ENCODE measurements at places on chromosomes 5 and 9. TPM values are rescaled to one million over a fixed set of nuclear protein-coding genes. Genes with fewer than 3 reads are reported as not detected.

DNA sequence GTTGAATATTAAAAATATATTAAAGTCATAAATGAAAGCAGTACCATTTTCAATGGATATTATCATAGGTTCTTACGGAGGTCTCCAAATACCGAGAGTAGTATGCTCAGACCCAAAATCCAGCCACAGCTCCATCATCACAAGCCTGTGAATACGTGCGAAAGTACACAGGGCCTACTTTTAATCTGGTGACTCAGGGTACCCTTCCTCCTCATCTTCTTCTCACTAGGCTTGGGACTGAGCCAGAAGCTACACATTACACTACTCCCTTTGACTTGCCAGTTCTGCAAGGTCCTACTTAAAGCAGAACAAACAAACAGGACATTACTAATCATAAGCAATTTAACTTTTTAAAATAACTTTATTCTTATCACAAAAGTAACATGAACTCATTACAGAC, 7.6 kb upstream of the RIC1 start:
- DNase-seq = no peak

GRCh38 chr5:124408738-124409453, 337.5 kb downstream of the ZNF608 start:
- no peak for DNase-seq

- DNase-seq = no peak
Measured at GRCh38 chr5:144260121-144260520, 89.4 kb downstream of the KCTD16 start.

- DNase-seq = no peak
Measured at GRCh38 chr5:33662722-33663427, 222.1 kb downstream of the TARS1 start.

TJP2 gene
- total RNA-seq = 130 TPM

C9 gene
- not detected for total RNA-seq

TAS2R1 gene
- total RNA-seq = not detected

- no peak for DNase-seq
Measured at GRCh38 chr9:93620041-93620506, 43.7 kb downstream of the PHF2 start.

DNA sequence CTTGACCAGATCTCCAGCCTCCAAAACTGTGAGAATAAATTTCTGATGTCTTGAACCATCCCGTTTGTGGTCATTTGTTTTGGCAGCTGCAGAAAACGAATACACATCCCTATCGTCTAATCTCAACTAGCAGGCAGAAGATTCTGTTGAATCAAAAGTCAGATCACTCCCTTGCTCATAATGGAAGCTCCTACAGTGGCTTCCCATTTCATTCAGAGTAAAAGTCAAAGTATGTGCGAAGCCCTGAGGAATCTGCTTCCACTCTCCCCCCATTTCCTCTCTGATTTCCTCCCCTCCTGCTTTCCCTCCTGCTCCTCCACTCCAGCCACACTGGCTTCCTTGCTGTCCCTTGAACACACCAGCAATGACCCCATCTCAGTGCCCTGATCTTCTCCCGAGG, 34.8 kb upstream of the SPOCK1 start:
- no peak for DNase-seq

GRCh38 chr5:154368041-154368800, 77.6 kb upstream of the SAP30L start:
- no peak for DNase-seq

CD14 gene
- total RNA-seq = 26.2 TPM

SH3PXD2B gene
- 5.2 TPM for total RNA-seq

DNA sequence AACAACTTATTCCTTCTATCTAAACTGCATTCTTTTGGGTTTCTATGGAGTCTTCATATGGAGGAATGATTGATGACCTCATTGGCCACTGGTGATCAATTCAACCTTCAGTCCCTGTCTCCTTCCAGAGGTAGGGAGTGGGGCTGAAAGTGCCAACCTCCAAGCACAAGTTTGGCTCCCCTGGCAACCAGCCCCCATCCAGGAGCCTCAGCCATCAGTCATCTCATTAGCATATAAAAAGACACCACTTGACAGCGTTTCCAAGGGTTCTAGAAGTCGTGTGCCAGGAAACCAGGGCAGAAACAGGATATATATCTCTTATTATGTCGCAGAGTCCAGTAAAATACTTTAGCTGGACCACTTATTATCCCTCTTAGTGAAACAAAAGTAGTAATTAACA, 9.8 kb downstream of the SLC31A2 start:
- DNase-seq = no peak

DNA sequence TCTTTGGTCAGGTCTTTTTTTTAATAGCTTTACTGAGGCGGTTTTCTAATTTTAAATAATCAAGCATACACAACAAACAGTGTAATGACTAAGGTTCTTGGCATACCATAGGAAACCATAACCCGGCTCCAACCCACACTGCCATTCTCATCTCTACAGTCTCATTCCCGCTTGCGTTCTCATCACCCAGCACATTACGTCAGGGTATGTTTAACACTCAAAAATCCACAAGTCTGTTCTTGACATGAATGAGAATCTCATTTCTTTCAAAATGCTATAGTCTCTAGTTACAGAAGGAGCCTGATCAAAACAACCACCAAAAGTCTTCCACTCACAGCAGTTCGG, 505 bp downstream of the C5orf34 start:
- no peak for DNase-seq

C5orf46 gene
- 12.0 TPM for total RNA-seq

DNA sequence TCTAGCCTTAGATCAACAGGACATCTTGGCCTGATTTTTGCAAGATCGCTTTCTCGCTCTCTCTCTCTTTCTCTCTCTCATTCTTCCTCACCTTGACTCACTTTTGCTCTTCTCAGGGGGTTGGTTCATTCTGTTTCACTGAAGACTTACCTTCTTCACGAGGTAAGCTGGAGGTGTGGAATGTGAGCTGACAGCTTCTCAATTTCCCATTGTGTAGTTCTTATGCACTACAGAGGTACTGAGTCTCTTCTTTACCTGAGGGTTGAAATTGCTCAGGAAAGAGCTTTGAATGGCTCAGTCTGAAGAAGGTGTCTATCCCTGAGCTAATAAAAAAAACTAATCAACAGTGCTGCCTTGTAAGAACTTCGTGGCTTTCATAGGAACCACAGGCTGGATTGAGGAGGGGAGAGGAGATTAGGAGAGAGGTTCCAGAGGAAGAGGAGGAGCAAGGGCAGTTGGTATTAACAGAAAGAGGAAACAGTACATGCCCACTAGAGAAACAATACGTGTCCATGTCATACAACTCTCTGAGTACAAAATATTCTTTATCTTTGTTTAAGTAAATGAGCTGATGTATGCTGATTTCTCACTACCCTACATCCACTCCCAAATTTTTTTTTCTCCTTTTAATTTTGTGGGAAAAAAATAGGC, 192.2 kb downstream of the TMEM167A start:
- no peak for DNase-seq

FOXD4L4 gene
- total RNA-seq = not detected

KCNMB1 gene
- total RNA-seq = 1.3 TPM

DNA sequence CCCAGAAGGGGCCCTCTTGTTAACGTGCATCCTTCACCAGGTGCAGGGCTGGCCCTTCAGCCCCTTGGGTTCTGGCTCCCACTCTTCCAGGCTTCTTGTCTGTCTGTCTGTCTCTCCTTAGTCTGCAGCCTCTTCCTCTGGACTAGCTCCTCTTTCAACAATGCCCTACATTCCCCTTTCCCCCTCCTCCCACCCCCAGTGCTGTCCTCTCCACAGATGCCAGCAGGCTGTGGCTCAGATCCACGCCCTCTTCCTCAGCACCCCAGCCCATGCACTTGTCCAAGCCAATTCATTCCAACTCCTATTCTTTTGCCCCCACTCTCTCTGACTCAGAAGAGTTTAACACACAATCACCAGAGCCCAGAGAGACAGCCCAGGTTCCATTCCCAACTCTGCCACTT, 45.2 kb upstream of the ALDH1B1 start:
- DNase-seq = no peak

GRCh38 chr5:151180291-151180690, 22.7 kb upstream of the ANXA6 start:
- no peak for DNase-seq

HK3 gene
- total RNA-seq = 3.5 TPM

- no peak for DNase-seq
Measured at GRCh38 chr9:111559000-111559610, 34.1 kb downstream of the ZNF483 start.

GRCh38 chr5:51383131-51384121, at the start of gene ISL1:
Gene ISL1 (plus strand): TSS chr5:51383448. CDS start chr5:51383672, 224 bp downstream.
- no peak for DNase-seq

- no peak for DNase-seq
Measured at GRCh38 chr9:74479711-74480110, 17.4 kb upstream of the RORB start.

DNA sequence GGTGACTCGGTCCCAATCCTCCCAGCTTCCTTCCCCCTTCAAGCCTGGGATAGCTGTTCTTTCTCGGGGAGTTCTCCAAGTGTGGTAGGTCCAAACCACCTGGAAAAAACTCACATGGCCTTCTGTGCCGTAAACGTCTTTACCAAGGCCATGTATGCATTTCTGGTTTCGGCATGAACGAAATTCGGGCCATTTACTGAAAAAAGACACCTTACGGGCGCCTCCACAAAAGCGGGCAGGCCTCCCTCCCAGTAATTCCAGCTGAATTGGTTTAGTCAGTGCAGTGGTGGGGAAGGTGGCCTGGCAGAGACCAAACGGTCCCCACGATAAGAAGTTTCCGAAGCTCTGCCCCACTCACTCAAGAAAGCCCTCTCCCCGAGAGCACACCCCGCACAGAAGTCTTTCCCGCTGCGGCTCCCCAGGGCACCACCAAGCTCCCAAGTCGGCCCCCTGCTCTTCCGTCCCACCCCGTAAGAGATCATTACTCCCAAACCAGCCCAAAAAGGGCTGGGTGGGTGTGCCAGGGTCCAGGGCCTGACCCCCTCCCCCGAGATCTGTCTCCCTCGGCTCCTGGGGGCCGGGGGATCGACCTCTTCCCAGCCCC, 86.3 kb upstream of the MELK start:
- DNase-seq = no peak

KCNN2 gene
- 7.2 TPM for total RNA-seq

DNA sequence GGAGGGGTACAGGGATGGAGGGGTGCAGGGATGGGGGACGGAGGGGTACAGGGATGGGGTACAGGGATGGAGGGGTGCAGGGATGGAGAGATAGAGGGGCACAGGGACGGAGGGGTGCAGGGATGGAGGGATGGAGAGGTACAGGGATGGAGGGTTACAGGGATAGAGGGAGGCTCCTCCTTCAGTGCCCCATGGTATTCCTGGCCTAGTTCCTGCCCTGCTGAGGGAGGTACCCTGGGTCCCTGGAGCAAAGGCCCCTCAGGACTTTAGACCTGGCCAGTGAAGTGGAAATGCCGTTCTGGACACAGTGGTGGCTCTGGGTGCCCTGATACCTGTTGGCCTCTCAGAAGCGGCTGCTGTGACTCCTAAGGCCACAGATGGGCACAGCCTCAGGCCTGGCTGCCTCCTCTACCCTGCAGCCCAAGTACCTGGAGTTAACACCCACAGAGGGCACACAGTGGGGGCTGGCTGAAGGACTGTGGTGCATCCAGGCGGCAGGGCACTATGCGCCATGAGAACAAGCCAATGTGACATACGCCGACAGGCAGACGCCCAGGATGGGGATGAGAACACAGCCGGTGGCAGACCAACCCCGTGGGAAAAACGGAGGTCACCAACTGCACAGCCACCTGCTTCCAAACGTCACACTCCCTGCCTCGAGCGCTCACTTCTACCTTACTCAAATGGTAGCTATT, 8.4 kb downstream of the PTGES2 start:
- no peak for DNase-seq

DNA sequence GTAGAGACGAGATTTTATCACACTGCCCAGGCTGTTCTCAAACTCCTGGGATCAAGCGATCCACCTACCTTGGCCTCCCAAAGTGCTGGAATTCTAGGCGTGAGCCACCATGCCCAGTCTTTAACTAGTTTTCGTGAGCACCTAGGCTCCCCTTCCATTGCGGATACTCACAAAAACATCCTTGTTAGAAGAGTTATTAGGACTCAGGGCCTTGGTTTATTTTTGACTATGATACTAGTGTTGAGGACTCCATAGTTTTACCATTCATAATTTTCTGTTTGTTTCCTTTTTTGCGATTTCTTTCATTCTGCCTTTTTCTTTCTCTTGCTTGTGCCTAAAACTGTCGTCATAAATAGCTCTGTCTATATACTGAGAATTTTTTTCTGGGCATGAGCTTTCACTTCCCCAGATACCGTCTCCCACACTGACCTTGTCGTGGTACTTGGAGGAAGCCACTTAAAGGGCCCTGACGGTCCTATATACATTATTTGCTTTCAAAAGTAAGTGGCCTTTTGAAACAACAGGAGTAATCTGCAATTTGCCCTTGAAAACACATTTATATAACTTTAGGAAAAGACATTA, 5.2 kb downstream of the F2R start:
- DNase-seq = no peak

DNA sequence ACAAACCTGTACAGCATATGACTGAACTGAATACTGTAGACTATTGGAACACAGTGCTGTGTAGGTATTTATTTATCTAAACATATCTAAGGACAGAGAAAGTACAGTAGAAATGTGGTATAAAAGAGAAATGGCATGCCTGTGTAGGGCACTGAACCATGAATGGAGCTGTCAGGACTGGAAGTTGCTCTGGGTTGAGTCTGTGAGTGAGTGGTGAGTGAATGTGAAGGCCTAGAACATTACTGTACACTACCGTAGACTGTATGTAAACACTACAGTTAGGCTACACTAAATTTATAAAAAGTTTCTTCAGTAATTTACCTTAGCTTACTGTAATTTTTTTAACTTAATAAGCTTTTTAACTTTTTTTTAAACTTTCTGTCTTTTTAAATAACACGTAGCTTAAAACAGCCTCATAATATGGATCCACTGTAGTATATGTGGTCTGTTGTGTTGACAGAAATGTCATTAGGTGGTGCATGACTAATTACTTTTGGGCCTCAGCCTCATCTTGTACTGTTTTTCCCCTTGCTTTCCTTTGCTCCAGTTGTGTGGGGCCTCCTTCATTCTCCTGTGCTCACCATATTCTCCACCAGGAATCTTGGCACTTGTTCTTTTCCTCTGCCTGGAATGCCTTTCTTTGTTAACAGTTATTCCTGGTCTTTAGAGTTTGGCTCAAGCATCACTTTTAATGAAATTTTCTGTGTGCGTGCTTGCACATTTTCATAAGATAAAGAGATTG, 8.8 kb downstream of the SPIN1 start:
- no peak for DNase-seq

GRCh38 chr9:34584970-34585369, 4.6 kb downstream of the CNTFR start:
- no peak for DNase-seq

- peak; percentile 92 for DNase-seq
Measured at GRCh38 chr5:181260720-181261319, at the start of gene TRIM52. Gene TRIM52 (minus strand): TSS chr5:181261143. CDS start chr5:181260813, 330 bp downstream.

EFNA5 gene
- 28.2 TPM for total RNA-seq
